Stimulated activated CD8-positive, alpha-beta memory T cell treated with anti-CD3 and anti-CD28 coated beads, Interleukin-4, amount 100 ng/mL, for 4 hours (primary cell): ENCODE measurements at places on chromosomes 4 and X.

DNA sequence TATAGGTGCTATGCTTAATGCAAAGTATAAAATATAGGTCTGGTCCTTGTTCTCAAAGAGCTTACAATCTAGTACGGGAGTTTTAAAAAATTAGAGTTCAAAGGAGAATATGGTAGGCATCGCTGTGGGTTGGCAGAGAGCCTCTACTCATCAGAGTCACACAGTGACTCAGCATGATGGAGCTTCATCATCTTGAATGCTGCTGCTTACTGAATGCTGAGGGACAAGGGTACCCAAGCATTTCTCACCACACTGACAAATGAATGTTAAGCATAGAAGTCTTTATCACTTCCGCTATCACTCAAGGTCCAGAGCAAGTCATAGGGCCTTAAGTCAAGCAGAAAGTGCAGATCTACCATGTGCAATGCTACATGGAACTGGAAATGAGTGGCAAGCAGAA lies 268.6 kb upstream of the IGFBP7 start:
- no peak for DNase-seq

DNA sequence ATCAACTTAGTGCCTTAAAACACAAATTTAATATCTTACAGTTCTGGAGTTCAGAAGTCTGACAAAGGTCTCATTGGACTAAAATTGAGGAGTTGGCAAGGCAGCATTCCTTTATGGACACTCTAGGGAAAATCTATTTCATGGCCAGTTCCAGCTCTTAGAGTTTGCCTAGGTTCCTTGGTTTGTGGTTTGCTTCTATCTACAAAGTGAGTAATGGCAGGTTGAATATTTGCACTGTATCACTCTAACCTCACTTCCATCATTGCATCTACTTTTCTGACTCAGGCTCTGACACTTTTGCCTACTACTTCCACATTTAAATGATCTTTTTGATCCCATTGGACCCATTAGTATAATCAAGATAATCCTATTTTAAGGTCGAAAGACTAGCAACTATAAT lies 64.7 kb upstream of the PCDH10 start:
- DNase-seq, result no peak

DNA sequence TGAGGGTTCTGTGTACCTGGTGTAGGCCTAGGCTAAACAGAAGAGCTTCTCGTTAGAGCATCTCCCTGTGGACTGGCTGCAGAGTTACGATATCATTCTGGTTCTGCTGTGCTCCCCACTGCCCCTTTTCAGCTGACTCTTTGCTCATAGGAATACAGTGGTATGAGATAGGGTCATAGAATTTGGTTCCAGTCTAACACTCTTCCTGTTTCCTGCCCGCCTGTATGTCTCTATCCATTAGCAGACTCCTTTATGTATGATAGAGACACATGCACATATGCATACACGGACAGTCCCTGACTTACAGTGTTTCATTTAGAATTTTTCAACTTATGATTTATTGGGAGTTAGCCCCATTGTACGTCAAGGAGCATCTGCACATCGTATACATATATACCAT lies 15.3 kb downstream of the RNF4 start:
- DNase-seq, result no peak

GRCh38 chr4:55666535-55666934 lies 30.4 kb upstream of the NMU start:
- DNase-seq, result no peak

- DNase-seq, result no peak
These were observed 312.0 kb upstream of the MAGEB2 start for GRCh38 chrX:29903360-29903759.

GRCh38 chrX:10310511-10310910 lies 153.7 kb downstream of the CLCN4 start:
- no peak for DNase-seq

GRCh38 chr4:111905511-111905910 lies 239.7 kb upstream of the FAM241A start:
- no peak for DNase-seq

GRCh38 chr4:177938226-177938625 lies 496.0 kb upstream of the AGA start:
- no peak for DNase-seq

DNA sequence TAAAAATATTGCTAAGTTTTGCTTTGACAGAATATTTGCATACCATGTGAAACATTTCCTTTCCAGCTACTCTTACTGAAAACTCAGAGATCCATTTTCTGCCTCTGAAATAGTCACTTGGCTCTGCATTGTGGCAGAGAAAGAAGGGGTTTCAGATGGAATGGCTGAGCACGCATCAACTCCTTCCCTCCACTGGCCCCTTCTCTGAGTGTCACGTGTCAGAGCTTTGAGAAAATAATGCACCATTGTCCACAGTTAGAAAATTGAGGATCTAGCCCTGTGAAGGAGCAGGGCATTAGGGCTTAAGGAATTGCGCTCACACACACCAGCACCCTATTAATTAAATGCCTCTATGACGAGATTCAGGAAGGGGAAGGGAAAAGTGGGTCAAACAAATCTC lies 78.8 kb upstream of the FAT4 start:
- DNase-seq, result no peak

DNA sequence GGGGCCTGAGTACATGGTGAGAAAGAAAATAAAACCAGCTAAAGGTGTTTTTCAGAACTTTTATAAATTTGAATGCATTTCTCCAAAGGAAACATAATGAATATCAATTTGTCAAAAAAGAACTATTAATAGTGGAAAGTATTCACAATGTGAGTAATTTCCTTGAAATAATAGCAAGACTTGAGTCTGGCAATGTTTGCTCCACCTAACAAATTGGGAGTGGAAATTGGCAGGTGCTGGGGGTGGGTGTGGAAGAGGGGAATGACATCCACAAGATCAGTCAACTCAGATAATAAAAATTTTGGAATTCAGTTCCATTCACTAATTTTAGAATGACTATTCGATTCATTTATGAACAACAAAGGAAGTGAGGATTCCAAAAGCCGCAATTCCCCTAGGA lies 884.8 kb upstream of the SLIT2 start:
- DNase-seq, result no peak

DNA sequence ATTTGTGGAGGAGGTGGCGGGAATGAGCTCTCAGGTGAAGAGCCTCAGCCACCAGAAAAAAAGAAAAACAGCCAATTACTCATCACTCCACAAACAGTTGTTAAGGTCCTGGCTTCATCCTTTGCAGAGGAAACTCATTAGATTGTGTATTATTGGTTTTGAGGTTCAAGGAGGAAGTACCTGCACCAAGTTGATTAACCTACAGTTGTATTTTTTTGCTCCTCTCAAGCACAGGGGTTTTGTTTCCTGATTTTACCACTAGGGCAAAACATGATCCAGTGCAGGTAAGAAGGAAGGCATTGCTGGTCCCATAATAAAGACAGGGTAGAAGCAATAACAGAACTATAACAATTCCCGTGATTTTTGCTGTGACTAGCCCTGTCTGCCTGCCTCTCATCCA lies 84.0 kb upstream of the QRFPR start:
- no peak for DNase-seq

DNA sequence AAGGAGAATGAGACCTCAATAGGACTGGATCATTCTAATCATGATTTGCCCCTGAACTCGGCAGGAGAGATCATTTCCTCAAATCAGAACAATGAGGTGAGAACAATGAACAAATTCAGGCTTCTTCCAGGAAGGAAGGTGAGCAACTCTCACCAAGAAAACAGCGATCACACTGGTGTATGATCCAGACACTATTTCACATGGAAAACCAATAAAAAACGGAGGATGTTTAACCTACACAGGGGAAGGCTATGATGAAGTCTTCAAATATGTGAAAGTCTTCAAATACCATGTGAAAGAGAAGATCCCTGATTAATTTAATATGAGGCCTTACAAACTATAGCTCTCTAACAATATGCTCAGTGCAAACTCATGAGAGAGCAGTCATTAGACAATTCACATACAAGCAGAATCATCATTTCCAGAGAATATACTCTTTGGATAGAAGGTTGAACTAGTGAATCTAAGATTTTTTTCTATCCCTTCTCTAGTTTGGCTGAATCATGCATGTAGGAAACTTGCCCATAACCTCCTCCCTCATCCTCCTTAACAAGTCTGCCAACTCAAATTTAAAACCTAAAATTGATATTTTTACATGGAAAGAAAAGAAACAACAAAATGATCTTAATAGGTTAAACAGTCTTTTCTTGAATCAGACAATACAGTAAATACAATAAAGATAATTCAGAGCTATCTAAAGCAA lies 122.5 kb downstream of the ADAMTS3 start:
- DNase-seq, result no peak

DNA sequence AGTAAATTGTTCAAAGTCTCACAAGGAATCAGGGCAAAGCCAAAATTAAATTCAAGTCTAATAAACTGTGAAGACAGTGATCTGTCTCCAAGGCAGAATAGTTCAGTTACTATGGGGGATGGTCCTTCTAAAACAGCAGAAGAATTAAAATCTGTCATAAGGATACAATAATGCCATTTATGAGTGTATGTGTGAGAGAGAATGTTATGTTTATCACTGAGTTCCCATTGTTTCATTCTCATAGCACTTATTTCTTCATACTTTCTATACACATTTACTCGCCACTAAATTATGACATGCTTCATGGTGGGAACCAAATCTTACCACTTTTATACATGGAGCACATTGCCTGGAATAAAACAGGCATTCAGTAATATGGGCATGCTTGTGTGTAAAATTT lies 102.5 kb downstream of the AMMECR1 start:
- no peak for DNase-seq

GRCh38 chrX:53004811-53005210 lies 43.8 kb upstream of the GPR173 start:
- DNase-seq, result no peak

- no peak for DNase-seq
These were observed 68.0 kb upstream of the TLR2 start for GRCh38 chr4:153616006-153616555.

- DNase-seq, result no peak
These were observed 10.3 kb downstream of the GPR174 start for GRCh38 chrX:79154596-79155359.

DNA sequence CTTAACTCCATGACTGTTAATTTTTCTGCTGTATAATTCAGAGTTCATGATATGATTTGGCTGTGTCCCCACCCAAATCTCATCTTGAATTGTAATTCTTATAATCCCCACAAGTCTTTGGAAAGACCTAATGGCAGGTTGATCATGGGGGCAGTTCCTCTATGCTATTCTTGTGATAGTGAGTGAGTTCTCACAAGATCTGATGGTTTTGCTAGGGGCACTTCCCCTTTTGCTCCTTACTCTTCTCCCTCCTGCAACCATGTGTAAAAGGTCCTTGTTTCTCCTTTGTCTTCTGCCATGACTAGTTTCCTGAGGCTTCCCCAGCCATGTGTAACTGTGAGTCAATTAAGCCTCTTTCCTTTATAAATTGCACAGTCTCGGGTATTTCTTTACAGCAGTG lies 1751.9 kb downstream of the ARAP2 start:
- no peak for DNase-seq

- DNase-seq, result no peak
These were observed 206.6 kb downstream of the SPRY1 start for GRCh38 chr4:123603165-123603564.

GRCh38 chr4:144450526-144450925 lies 195.4 kb upstream of the HHIP start:
- no peak for DNase-seq

GRCh38 chrX:11215191-11215921 lies 77.9 kb upstream of the AMELX start:
- DNase-seq, result no peak

GRCh38 chrX:72685018-72685417 lies 29.1 kb downstream of the PHKA1 start:
- DNase-seq, result no peak

- DNase-seq, result no peak
These were observed 53.0 kb downstream of the OSTC start for GRCh38 chr4:108703370-108703769.

- no peak for DNase-seq
These were observed 109.3 kb downstream of the HMX1 start for GRCh38 chr4:8762356-8762755.

GRCh38 chrX:100647095-100647494 lies 3.1 kb downstream of the SRPX2 start:
- no peak for DNase-seq

- DNase-seq, result no peak
These were observed 102.7 kb downstream of the UCHL1 start for GRCh38 chr4:41359422-41359775.

- DNase-seq, result no peak
These were observed 7.6 kb downstream of the UBE2D3 start for GRCh38 chr4:102819588-102820365.

DNA sequence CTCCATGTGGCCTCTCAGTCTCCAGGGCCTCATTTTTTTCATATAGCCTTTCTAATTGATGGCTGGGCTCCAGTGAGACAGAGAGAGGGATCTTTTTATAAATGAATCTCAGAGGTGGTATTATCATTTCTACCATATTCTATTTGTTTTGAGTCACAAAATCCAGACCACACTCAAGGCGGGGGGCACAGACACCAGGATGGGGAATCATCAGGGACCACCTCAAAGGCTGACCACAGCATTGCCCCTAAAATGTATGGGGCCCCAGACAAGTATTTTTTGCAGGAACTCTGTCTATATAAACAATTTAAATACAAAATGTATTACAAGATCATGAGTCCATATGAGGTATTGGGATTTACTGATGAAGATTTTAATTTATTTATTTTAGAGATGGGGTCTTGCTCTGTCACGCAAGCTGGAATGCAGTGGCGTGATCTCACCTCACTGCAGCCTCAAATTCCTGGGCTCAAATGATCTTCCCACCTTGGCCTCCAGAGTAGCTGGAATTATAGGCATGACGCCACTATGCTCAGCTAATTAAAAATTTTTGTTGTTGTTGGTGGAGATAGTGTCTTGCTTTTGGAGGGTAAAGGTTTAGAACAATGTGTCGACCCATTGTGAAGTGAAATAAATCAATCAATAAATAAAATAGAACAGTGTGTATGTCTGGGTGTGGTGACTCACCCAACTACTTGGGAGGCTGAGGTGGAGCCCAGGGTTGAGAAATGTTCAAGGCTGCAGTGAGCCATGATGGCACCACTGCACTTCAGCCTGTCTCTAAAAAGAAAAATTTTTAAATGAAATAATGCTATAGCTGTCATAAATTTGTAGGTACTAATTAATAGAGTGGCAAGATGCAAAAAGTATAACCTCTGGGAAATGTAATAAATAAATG lies 29.4 kb downstream of the WDR13 start:
- no peak for DNase-seq

DNA sequence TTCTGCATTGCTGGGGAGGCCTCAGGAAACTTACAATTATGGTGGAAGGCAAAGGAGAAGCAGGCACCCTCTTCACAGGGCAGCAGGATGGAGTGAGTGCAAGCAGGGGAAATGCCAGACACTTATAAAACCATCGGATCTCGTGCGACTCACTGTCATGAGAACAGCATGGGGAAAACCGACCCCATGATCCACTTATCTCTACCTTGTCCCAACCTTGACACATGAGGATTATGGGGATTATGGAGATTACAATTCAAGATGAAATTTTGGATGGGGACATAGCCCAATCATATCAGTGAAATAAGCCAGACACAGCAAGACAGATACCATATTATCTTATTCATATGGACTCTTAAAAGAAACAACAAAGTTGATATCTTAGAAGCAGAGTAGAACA lies 134.9 kb downstream of the C4orf33 start:
- DNase-seq, result no peak

- DNase-seq, result no peak
These were observed 116.8 kb upstream of the AGA start for GRCh38 chr4:177558995-177559394.

- DNase-seq, result no peak
These were observed 88.7 kb downstream of the DCTD start for GRCh38 chr4:182828360-182829025.

- no peak for DNase-seq
These were observed 134.4 kb downstream of the RASL11B start for GRCh38 chr4:52996261-52997131.
